ENCODE measurements at places on chromosomes 4 and X.

DNA sequence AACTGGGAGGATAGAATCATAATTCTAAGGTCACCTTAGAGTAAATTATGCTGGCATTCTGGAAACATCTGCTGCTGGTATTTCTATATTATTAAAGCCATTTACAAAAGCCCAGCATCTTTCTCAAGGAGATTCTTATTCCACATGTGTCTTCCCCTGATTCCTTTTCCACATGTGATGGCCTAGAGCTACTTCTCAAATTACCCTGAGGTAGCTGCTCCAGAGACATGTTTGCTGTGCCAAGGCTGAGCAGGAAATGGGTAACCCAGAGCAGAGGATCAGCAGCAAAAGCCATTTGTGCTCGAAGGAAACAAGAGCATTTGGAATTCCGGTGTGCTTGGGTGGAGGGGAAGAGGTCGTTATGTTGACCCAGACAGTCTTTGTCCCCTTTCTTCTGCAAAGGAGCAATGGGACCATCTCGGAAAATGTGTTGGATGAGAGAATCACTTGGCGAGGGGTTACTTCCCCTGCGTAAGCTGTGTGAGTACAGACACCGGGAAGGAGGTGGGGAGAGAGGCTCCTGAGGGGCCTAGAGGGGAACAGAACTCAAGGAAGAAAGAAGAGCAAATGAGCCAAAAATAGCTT is 24.6 kb downstream of the TSC22D3 start:
- no peak for DNase-seq

GRCh38 chr4:90317785-90318184 is 190.6 kb downstream of the CCSER1 start:
- peak; percentile 81 for DNase-seq

GRCh38 chr4:154414796-154415195 is 76.8 kb downstream of the DCHS2 start:
- no peak for DNase-seq

DNA sequence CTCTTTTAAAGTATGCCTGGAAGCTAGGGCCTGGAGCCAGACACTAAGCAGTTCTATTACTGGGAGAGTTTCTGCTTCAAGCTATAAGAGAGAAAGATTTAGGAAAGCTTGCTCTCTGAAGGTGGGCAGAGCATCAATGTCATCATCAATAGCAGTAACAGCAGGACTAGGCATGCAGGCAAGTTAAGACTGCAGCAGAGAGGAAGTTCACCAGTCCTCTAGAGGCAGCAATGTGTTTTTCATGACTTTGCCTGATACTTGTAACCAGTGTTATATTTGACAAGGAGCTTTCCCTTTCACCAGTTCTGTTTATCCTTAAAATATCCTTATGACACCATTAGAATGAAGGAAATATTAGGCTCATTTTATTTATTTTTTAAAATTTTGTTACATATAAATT is 237.9 kb downstream of the KCTD8 start:
- no peak for DNase-seq

DNA sequence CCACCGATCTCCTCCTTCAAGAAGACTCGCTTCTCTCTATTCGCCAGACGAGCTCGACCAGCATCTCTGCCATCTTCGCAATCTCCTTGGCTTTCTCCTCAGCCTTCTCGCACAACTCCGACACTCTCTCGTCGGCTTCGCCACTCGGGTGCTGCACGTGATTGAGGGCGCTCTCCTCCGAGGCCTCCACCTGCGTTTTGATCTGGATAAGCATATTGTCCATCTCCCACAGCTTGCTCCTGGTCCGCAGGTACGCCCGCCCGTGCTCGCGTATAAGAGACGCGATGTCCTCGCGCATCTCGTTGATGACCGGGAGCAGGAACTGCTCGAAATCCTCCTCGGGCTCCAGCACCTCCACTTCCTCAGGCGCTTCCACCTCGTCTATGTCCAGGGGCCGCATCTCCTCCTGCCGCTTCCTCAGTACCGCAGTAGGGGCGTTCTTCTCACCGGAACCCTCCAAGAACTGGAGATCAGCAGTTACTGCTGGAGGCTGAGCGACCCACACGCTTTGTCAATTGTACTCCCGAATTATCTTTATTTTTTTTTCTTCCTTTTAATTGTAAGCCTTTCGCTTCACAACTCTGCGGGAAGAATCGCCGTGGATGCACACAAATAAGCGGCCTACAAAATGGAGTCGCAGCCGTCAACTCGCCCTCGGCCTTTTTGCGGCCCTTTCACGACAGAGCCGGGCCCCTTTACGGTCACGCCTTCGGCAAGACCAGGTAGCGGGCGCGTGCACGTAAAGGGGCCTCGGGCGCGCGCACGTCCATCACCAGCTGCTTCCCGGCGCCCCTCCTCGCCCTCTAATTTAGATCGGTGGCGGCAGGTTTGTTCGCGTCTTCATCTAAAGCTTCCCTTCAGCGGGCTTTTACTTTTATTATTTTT is at the start of gene MRFAP1L1:
TSS of gene MRFAP1L1 (minus strand) at position 636 of the 885 bp plus-strand sequence. CDS start at position 400, 236 bp downstream.
- DNase-seq: peak; percentile 98

- no peak for DNase-seq
Observed at GRCh38 chr4:122456231-122457116, at the start of gene IL2. IL2 (minus strand) TSS chr4:122456725; CDS start chr4:122456440, 285 bp downstream.

GRCh38 chr4:1374706-1375045 is 27.7 kb downstream of the UVSSA start:
- no peak for DNase-seq

DNA sequence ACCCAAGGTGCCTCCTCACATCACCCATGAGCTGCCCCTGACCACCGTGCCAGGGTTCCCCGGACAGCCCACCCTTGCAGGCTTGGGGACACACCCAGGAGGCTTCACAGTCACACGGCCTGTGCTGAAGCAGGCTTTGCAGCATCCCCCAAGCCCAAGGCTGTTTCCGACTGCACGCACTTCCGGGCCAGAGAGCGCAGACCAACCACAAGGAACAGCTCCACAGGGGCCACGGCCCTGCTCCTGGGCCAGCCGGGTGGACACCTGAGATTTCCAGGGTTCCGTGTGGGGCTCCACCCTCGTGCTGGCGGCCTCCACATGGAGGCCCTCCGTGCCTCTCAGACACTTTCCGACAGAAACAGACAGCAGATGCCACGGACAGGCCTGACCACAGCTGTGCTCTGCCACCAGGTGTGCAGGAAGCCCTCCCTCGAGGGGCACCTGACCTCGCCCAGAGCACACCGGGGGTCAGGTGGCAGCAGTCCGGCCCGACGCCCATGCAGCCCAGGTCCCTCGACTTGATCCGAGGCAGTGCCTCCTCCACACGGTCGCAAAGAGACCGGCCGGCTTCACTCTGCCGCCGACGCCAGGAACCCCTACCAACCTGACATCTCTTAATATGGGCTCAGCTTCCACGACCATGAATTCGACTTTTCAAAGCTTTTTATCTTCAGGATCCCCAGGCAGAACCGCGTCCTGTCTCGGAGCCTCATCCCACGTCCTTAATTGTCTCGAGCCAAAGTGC is 8.0 kb downstream of the CTBP1 start:
- DNase-seq: no peak

DNA sequence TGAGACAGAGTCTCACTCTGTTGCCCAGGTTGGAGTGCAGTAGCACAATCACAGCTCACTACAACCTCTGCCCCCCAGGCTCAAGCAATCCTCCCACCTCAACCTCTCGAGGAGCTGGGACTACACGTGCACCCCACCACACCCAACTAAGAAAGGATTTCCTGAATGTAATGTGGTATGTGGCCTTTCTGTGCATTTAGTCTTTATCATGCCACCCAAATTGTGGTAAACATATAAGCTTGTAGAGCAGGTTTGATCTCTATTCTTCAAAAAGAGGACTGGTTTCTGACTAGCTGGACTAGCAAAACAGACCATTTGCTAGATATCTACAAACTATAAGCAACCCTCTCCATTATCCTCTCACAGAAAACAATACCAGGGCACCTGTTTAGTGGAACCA is 33.6 kb downstream of the ELOVL6 start:
- DNase-seq: no peak

- peak; percentile 49 for DNase-seq
Observed at GRCh38 chr4:47704693-47705325, 133.1 kb downstream of the CORIN start.

GRCh38 chr4:152024881-152025280 is 264.1 kb upstream of the GATB start:
- DNase-seq: no peak

DNA sequence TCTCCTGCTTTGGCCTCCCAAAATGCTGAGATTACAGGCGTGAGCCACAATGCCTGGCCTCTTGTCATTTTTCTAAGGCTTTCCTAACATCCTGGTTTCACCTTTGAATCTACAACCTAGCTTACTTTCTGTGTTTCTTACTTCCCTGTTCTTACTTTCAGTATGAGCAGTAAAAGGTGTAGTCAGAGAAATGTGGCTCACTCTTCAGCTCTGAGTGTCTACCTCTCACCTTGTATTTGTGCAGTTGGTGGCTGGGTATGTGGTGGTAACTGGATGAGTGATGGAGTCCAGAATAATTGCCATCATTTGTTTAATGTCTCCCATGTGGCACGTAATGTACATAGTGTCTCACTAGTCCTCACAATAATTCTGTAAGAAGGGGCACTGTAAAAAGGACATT is 19.1 kb upstream of the CXCL11 start:
- DNase-seq: no peak

Measured in dermis blood vessel endothelial cell (primary cell).